Activated naive CD4-positive, alpha-beta T cell treated with anti-CD3 and anti-CD28 coated beads for 36 hours (primary cell): ENCODE measurements at places on chromosomes 12 and 14. TPM values are rescaled to one million over a fixed set of nuclear protein-coding genes. Genes with fewer than 3 reads are reported as not detected.

LTA4H gene
- total RNA-seq, result 125 TPM

- H3K4me3 ChIP-seq, result no peak overlapping the region
- peaks cover 2% of the 10 kb centered on the region for H3K27me3 ChIP-seq
- H3K4me1 ChIP-seq, result peaks cover 21% of the 10 kb centered on the region
- no peaks in the 10 kb centered on the region for H3K36me3 ChIP-seq
- H3K27ac ChIP-seq, result no peak overlapping the region
- DNase-seq, result no peak
Observed at GRCh38 chr14:58633831-58634230, 3.9 kb upstream of the DACT1 start.

DNA sequence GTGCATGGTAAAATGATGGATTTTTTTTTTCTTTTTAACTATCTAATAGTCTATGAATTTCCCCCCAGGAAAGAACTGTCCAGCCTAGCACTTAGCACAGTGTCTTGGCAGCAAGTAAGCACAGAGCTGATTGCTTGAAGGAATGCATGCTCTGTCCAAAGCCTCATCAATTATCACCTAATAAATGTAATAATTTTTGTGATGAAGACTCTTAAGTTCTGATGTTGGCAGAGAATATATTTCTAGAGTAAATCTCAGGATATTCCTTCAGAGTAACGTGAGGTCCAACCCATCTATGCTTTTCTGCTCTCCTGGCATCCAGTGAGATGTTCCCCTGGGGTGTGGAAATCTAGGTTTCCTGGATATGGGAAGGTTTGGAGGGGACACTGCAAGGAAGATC is 152.4 kb downstream of the TMX1 start:
- no peak overlapping the region for H3K4me3 ChIP-seq
- H3K36me3 ChIP-seq, result no peaks in the 10 kb centered on the region
- no peak overlapping the region for H3K27ac ChIP-seq
- H3K4me1 ChIP-seq, result no peaks in the 10 kb centered on the region
- H3K27me3 ChIP-seq, result no peaks in the 10 kb centered on the region

DNA sequence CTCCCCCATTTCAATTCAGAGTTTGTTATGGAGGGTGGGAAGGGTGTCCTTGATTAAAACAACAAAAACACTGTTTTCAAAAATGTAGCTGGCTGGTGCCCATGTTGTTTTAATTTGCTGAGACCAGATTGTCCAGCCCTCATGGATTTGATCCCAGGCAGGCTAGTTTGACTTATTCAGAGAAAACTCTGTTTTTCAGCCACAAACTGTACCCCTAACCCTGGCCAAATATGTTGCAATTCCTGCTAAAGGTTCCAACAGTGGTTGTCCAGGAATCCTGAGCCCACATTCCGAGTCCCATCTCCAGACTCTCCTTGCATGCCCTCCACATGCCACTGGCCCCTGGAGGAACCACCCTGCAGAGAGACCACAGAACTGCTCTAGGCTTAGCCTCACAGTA is 36.0 kb downstream of the MAP1LC3B2 start:
- no peak overlapping the region for H3K27ac ChIP-seq
- H3K4me1 ChIP-seq, result peaks cover 25% of the 10 kb centered on the region
- no peaks in the 10 kb centered on the region for H3K27me3 ChIP-seq
- no peaks in the 10 kb centered on the region for H3K36me3 ChIP-seq
- no peak overlapping the region for H3K4me3 ChIP-seq

DNA sequence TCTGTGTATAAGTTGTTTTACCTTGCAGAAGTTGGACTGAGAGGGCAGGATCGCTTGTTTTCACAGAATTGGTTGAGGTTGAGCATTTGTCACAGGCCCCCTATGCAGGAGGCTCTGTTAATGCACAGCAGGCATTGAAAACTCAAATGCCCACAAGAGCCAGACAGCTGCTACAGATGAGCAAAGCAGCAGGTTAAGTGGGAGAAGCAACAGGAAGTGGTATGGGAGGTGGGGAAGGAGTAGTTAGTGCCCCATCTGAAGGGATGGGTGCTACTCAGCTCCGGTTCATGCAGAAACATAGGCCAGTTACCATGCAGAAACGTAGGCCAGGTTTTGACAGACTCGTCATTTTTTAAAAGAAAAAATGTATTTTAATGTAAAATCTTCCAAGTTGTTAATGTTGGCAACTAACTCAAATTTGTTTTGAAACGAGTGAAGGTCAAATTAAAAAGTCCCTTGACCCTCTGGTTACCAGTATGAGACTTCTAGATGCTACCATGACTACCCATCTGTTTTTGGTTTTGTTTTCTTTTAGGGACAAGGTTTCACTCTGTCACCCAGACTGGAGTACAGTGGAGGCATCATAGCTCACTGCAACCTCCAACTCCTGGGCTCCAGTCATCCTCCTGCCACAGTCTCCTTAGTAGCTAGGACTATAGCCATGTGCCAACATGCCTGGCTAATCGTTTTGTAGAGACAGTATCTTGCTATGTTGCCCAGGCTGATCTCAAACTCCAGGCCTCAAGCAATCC is 84.7 kb upstream of the FRMD6 start:
- no peak overlapping the region for H3K4me3 ChIP-seq
- peaks cover 27% of the 10 kb centered on the region for H3K4me1 ChIP-seq
- peaks cover under 1% of the 10 kb centered on the region for H3K27me3 ChIP-seq
- no peaks in the 10 kb centered on the region for H3K36me3 ChIP-seq
